ENCODE measurements at places on chromosomes 3 and 15.

GRCh38 chr3:14598143-14598569, 53.4 kb upstream of the CCDC174 start:
- DNase-seq: no peak

DNA sequence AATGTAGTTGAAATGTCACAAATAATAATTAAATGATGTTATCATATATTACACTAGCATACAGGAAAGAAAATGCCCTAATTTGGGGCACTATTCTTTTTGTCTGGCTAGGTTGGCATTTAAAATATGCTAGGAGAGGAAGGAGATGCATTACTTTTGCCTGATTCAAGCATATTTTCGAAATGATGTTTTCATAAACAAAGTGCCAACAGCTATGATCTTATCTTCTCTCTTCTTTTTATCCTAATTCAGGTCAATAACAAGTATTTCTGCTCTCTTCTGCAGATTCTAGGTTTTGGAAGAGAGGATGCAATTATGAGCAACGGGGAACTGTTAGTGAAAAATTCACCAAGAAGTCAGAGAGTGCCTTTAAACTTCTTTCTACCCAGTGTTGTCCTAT, 55.8 kb upstream of the NR2F2 start:
- no peak for DNase-seq

DNA sequence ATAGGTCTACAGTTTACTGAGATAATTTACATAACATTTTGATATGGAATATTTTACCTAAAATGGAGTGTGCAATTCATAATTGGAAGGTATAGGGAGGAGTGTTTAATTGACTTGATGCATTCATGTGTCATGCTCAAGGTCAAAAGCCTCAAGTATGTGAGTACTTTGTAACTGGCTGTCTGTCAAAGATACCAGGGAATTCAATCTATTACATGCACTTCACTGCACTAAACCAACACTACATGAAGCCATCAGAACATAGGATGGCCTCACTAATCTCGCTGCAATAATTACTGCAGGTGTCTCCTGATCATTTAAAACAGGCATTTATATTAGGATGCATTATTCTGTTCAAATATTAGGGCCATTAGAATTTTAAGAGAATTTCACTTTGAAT, 367.2 kb downstream of the CNTN4 start:
- no peak for DNase-seq

- no peak for DNase-seq
Measured at GRCh38 chr3:195224156-195224979, 46.6 kb downstream of the XXYLT1 start.
